ENCODE measurements at places on chromosomes 1 and 21.

DNA sequence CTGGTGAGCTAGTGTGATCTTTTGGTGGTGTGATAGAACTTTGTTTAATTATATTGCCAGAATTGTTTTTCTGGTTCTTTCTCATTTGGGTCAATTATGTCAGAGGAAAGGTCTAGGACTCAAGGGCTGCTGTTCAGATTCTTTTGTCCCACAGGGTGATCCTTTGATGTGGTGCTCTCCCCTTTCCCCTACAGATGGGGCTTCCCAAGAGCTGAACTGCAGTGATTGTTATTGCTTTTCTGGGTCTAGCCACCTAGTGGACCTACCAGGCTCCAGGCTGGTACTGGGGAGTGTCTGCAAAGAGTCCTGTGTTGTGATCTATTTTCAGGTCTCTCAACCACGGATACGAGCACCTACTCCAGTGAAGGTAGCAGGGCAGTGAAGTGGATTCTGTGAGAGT lies 25.9 kb upstream of the CD84 start:
- DNase-seq = no peak

GRCh38 chr1:36076979-36077573 lies 6.8 kb upstream of the TEKT2 start:
- no peak for DNase-seq

DNA sequence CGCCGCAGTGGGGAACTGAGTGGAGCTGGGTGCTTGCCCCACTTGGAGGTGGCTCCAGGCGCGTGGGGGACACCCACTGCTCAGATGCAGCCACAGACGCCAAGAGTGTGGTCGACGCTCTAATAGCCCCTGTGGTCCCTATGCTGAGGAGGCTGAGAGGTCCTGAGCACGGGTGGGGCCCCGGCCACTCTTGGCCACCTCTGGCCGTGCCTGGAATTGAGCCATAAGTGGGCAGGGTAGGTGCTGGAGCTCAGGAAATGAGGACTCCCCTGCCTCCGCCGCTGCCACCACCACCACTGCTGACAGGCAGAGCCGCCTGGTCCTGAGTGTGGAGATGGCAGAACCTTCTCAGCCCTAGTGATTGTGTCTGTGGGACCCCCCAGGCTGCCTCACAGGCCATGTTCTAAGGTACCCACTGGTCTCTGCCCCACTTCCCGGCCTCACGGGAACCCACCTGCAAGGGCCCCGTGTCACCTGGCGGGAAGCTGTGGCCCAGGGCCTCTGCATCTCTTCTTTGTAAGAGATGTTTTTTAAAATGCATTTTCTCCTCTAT lies 34.6 kb upstream of the DIP2A start:
- DNase-seq = no peak

DNA sequence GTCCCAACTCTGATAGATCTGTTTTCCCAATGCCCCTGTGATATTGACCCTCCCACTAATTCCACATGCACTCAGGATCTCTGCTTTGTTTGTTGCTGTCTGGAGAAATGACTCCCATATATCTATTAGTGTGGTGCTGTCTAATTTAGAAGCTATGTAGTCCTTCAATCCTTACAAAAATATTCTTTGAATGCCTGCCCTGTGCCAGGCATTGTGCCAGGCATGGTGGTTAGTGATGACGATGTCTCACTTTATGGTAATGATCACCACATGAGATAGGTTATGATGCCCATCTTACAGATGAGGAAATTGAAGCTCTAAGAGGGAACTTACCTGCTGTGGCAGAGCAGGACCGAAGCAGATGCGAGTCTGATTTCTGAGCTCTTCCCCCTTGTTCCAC lies 12.9 kb downstream of the MYOG start:
- DNase-seq = no peak

GRCh38 chr1:28091043-28091781 lies 2.8 kb upstream of the EYA3 start:
- DNase-seq = peak; percentile 49

GRCh38 chr1:92030656-92031107 lies 897 bp downstream of the EPHX4 start:
- no peak for DNase-seq

GRCh38 chr1:154241703-154242351 lies 21.1 kb downstream of the UBAP2L start:
- DNase-seq = no peak

DNA sequence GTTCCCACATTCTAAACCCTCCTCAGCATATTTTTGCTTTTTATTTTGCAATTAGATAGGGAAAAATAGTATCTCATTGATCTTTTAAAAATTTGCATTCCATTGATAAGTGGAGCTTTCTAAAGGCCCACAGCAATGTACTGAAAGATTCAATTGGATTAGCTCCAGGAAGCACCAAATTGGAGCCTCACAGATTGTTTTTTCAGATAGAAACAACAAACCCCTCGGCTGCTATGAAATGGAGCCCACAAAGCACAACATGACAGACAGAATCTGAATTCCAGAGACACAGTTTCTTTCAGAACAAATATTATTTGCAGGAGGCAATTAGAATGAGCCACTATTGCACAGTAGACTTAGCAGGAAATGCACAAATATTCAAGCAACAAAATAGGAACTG lies 58.9 kb upstream of the KIF26B start:
- no peak for DNase-seq

DNA sequence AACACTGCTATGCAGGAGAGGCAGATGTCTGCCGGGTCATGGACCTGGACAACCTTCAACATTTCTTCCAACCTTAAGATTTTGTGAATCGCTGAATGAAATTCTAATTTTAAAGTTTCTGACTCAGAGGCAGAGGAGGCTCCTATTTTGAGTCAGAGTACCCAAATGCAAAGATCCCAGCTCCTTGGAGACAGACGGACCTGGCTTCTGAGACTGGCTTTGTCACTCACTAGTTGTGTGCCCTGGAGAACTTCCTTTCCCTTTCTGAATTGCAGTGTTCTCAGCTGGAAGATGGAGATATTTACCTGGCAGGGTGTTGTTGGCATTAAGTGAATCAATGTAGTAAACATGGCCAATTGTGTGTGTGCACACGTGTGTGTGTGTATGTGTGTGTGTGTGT lies 51.9 kb downstream of the IER5 start:
- no peak for DNase-seq

- no peak for DNase-seq
These were observed 2.5 kb upstream of the DUSP23 start for GRCh38 chr1:159778266-159778665.

- no peak for DNase-seq
These were observed 20.0 kb downstream of the SCYL3 start for GRCh38 chr1:169873582-169874199.

Measured in hindlimb muscle (tissue), 1 donor.